Fibroblast of skin of right biceps (primary cell): ENCODE measurements at places on chromosomes 1 and 21.

DNA sequence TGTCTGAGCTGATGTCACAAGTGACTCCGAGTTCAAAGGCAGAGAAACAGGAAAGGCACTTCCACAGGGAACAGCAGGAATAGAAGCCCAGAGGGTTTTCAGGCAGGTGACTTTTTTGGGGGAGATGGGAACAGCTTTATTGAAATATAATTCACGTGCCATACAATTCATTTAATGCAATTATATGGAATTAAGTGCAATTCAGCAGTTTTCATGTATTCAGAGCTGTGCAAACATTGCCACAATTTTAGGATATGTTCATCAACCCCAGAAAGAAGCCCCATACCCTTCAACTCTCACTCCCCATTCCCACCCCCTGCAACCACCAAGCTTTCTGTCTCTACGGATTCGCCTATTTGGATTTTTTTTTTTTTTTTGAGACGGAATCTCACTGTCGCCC is 17.0 kb downstream of the KCNAB2 start:
- DNase-seq = no peak

- no peak for DNase-seq
These were observed 23.7 kb upstream of the C1orf198 start for GRCh38 chr1:230892018-230892491.

DNA sequence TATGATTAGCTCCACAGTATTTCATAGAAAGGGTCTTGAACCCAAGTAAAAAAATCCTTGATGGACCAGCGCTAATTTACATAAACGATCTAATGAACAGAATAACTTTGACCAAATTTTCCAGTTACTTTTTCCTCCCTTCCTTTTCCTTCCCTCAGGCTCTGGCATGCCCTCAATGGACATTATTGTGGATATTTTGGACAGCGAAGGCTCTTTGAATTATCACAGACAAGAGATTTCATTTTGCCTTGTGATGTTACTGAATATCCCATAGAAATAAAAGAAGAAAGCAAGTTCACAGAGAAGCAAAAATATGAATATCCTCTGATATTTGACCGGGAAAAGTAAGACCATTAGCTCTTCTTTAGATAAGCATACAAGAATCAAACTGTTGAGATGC is 60.3 kb upstream of the EXO1 start:
- no peak for DNase-seq

- DNase-seq = no peak
These were observed 1.7 kb downstream of the SEMA6C start for GRCh38 chr1:151144474-151145303.

DNA sequence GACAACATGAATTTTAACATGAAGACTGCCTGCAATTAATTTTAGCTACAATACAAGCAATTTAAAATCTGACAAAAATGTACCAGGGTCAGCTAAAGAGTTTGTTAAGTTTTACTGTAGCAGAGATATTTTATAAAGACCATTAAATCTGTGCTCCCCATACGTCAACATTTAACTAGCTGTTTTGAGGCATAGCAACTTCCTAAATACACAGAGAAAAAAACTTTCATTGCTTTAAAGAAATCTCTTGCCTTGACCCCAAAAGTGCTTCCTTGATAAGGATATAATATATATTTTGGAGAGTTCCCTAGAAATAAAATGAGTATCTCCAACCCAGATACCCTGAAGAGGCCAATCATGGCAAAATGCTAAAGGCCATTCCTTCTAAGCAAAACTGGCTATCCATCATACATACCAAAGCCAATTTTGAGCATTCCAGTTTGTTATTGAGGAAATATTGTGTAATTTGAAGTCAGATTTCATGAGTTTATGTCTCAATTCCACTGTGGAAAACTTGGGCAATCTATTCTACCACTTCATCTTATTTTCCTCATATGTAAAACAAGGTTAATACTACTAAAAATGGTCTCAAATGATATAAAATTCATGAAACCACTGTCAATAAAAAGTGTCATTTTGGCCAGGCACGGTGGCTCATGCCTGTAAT is 19.1 kb downstream of the ASPM start:
- DNase-seq = peak; percentile 44

- DNase-seq = no peak
These were observed 562 bp downstream of the DYNLT5 start for GRCh38 chr1:66752671-66753371.

DNA sequence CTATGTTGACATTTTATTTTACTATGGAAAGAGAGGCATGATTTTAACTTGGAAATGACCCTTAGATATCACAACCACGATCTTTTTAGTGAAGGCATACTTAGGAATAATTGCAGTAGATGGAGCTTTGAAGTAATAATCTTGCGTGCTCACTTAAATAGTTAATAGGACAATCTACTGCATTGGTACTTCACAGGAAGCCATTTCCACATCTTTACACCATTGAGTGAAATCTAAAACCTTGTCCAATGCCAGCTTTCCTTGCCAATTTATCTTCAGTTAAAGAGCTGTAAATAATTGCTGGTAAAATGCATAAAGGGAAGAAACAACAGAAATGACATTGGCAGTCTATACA is 586.3 kb downstream of the ADGRL2 start:
- DNase-seq = no peak

DNA sequence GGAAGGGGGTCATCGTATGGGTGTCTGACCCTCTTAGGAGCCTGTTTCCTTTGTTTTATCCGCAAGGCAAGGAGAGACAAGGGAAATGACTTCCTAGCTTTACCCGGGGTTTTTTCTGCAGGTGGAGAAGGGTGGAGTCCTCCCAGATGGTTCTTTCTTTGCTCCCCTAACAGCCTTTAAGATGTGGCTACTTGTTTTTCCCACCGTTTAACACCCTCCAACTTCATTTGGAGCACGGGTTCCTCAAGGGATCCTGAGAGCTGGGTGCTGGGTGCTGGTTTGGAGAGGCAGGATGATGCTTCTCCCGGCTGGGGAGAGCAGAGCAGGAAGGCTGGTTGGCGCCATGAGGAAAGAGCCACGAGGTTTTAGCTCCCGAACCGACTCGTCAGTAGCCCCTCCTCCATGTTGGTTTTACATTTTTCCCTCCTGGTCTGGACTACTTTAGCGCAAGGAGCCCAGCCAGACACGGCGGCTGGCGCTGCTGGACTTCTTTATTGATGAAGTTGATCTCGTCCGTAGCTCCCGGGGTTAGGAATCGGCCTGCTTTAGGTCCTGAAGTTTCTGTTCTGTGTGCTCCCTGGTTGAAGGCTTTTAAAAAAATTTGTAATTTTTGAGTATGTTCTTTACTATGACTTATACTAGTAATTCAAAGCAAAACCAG is 1.4 kb downstream of the UCK2 start:
- DNase-seq = peak; percentile 87

DNA sequence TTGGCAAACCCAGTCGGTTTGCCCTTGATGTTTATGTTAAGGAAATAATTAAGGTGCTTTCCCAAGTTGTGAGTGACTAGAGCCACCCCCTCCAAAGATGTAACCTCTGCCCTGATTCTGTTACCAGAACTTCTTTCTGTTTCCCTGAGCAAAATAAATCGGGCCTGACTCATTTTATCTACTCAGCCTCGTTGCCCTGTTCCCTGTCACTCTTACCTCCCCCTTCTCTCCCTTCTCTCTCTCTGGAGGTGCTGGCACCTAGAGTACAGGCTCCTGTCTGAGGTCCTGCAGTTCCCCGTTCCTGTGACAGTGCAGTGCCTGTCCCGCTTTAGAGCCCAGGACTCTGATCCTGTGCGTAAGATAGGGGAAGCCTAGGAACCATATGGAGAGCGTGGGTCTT is 35.4 kb downstream of the CXADR start:
- DNase-seq = no peak

DNA sequence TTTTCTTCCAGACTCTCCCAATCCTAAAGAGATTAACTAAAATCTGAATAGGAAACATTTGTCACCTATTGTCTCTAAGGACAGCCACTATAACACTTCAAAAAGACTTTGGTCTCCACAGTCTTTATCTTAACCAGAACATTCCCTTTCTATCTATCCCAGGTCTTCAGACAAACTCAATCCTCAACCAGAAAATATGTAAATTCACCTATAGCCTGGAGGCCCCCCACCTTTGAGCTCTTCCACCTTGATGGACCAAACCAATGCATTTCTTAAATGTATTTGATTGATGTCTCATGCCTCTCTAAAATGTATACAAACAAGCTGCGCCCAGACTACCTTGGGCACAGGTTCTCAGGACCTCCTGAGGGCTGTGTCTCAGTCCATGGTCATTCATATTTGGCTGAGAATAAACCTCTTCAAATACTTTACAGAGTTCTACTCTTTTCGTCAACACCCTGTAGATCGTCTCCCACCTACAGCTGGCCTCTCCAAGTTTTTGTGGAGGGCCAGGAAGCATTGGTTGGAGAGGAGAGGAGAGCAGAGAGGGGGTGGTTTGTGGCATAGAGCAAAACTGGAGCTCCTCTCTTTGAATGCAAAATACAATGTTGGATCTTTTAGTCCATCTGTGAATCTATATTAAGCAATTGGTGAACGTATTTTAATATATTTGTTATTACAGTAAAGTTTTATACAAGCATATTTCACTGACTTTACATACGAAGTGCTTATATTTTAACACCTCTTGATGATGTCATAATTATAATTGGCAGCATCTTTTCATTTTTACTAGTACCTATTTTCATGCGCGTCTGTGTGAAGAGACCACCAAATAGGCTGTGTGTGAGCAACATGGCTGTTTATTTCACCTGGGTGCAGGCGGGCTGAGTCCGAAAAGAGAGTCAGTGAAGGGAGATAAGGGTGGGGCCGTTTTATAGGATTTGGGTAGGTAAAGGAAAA is 230.7 kb upstream of the DUSP10 start:
- no peak for DNase-seq

- DNase-seq = no peak
These were observed 15.4 kb upstream of the LCE5A start for GRCh38 chr1:152495066-152495675.

GRCh38 chr1:95475686-95476457 is 241.9 kb downstream of the RWDD3 start:
- DNase-seq = no peak

DNA sequence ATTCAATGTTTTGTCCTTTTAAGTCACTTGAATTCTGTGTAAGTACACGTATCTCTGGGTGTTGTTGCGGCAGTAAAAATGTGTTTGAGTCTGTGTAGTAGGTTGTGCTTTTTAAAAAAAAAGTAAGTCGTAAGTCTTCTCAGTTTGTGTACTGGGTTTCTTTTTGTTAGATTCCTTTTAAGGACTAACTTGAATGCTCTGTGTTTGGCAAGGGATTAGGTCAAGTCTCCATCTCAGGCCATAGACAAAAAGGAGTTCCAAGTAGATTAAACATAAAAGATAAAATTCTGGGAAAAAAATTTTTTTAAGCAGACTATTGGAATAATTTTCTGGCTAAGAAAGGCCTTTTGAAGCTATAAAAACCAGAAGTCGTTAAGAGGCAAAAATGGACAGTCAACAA is 113.1 kb downstream of the ATP5PO start:
- DNase-seq = no peak
